ENCODE measurements at places on chromosomes 13 and 19. TPM values are rescaled to one million over a fixed set of nuclear protein-coding genes. Genes with fewer than 3 reads are reported as not detected.

GRCh38 chr13:45918597-45918996 lies 67.0 kb upstream of the SIAH3 start:
- no peak for DNase-seq

- DNase-seq = no peak
Observed at GRCh38 chr13:25762281-25762680, 289.5 kb downstream of the SHISA2 start.

- no peak for DNase-seq
Observed at GRCh38 chr13:33677215-33677614, 140.7 kb upstream of the RFC3 start.

DNA sequence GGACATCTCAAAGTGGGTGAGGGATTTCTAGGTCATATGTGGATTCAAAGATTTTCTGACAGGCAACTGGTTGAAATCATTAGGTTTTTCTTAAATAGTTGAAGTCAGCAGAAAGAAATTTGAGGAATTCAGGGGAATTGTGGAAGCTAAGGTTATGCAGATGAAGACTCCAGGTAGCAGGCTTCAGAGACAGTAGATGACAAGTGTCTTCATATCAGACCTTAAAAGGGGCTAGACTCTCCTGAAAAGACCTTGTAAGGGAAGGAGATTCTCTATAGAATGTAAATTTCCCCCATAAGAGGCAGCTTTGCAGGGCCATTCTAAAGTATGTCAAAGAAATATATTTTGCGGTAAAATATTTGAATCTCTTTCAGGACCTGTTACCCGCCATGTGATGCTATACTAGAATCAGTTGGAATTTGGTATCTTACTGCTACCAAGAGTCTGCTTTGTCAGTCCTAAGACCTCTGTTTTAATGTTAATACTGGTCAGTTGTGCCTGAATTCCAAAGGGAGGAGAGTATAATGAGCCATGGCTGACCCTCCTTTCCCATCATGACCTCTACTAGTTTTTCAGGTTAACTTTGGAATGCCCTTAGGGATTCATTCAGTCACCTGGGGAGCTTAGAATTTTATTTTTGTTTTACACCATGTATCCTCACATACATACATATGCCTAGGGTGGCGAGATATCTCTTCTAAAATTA lies 1115.5 kb upstream of the SLC10A2 start:
- DNase-seq = no peak

GRCh38 chr13:112062571-112063570 lies 4.1 kb upstream of the SOX1 start:
- no peak for DNase-seq

DNA sequence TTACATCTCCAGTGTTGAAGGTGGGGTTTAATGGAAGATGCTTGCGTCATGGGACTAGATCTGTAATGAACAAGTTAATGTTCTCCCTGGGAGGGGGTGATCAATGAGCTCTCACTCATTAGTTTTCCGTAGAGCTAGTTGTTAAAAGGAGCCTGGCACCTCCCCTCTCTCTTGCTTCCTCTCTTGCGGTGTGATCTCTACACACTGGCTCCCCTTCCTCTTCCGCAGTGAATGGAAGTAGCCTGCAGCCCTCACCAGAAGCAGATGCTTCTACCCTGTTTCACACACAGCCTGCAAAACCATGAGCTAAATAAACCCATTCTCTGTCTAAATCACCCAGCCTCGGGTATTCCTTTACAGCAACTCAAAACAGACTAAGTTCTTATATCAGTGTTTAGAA lies 318.8 kb downstream of the SLITRK1 start:
- no peak for DNase-seq

- DNase-seq = no peak
Observed at GRCh38 chr13:82010780-82011179, 1669.9 kb upstream of the SPRY2 start.

The GPALPP1 gene
- total RNA-seq = 19.4 TPM

The N4BP2L1 gene
- total RNA-seq = 3.6 TPM

The KANK2 gene
- total RNA-seq = 94.0 TPM

All from epithelial cell of proximal tubule (primary cell).